Activated CD4-positive, alpha-beta memory T cell treated with anti-CD3 and anti-CD28 coated beads, Interleukin-2, amount 10 ng/mL, durations not matched to agents 7 days and 5 days (primary cell): ENCODE measurements at places on chromosomes 3 and 15. TPM values are rescaled to one million over a fixed set of nuclear protein-coding genes. Genes with fewer than 3 reads are reported as not detected.

- no peak for DNase-seq
Measured at GRCh38 chr15:55959744-55960447, 33.5 kb downstream of the NEDD4 start.

DNA sequence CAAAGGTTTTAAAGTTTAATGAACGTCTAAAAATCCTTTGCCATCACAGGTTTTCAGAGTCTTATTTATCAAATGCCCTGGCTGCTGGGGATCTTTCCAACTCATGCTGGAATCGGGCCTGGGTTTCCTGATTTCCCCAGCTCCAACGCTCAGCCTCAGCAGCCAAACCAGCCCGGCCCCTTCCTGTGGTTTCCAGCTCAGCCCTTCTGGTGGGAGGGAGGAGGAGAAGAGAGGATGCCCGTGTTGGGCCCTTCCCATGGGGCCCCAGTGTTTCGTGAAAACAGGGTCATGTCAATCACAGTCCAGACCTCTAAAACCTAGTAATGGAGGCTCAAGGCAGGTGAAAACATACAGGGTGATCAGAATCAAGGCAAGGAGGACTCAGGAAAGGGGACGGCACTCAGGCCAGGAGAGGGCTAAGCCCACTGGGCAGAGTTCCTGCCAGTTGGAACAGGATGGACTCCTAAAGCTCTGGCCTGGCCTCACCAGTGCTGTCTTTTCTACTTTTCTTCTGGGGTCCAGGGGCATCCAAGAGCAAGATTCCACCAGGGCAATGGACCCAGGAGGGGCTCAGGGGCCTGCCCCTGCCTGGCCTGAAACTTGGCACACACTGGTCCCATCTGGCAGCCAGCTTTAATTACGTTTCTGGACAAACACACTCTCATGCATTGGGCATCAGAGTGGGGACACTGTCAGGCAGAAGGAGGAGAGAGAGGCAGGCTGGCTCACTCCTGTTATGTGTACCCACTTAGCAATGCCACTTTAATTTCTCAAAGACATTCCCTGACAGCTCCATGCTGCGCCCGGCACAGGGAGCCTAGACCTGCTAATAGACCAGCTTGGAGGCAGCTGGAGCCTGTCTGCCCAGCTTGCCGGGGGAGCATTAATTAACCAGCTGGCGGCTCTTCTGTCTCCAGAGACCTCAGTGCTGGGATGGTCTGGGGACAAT, 194.6 kb downstream of the FAM43A start:
- no peak for DNase-seq

GRCh38 chr15:48459571-48460442, 128.6 kb downstream of the DUT start:
- DNase-seq = no peak

DNA sequence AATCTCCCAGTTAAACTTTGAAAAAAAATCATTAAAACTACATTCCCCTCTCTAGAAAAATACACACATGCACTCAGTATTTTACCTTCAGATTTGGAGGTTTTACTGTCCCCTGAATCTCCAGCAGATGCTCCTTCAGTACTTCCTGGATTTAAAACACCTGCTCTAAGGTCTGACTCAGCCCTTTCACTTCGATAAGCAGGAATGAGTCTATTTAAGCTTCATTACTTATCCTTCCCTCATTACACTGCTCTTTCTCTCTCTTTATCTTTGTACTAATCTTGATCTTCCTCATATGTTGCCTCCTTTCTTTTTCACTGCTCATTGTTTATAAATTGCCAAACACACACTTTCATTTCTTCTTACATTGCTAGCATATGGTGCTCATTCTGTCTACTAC, 443.9 kb downstream of the DIPK2A start:
- no peak for DNase-seq

DNA sequence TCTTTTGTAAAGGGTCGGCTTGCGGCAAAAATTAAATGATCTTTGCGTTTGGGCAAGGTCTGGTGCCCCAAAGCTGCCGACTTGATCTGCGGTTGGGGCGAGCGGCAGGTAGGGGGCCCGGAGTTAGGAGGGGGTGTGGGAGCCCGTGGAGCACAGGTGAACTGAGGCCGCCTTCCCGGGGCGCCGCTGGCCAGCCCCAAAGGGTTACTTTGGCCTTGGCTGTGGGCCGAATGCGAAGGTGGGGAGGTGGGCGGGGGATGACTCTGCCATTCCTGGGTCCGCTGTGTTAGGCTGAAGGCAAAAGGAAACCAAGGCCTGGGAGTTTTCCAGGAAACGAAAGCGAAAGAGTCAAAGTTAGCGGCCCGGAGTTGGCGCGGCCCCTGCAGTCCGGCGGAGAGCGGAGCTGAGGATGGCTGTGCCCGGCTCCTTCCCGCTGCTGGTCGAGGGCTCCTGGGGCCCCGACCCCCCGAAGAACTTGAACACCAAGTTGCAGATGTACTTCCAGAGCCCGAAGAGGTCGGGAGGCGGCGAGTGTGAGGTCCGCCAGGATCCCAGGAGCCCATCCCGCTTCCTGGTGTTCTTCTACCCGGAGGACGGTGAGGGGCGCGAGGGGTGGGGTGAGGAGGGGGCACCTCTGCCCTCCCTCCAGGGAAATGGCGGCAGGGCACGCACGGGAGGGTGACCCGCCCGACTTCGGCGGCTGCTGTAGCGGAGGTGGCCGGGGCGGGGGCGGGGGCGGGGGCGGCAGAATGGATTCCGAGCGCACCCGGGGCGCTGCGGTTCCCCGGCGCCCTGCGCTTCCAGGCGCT, at the start of gene PARP14:
TSS of gene PARP14 (plus strand) at position 365 of the 809 bp plus-strand sequence. CDS start at position 410, 45 bp downstream.
- peak; percentile 79 for DNase-seq

GRCh38 chr3:149174901-149175300, 45.5 kb downstream of the HPS3 start:
- no peak for DNase-seq

- no peak for DNase-seq
Measured at GRCh38 chr15:70617076-70617910, 146.1 kb downstream of the UACA start.

DNA sequence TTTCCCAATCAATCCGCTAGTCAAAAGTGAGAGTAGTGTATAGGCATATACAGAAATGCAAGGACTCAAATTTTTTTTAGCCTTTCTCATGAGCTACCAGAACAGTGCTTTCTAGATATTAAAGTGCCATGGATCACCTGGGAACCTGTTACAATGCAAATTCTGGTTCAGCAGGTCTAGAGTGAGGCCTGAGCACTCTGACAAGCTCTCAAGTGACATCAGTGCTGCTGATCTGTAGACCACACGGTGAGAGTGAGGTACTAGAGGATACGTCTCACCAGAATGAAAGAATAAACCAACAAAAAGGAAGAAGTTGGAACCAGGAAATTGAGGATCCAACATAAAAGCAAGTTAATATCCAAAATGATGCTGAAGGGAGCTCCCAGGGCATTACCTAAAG, 16.0 kb upstream of the PLA2G4D start:
- no peak for DNase-seq

DNA sequence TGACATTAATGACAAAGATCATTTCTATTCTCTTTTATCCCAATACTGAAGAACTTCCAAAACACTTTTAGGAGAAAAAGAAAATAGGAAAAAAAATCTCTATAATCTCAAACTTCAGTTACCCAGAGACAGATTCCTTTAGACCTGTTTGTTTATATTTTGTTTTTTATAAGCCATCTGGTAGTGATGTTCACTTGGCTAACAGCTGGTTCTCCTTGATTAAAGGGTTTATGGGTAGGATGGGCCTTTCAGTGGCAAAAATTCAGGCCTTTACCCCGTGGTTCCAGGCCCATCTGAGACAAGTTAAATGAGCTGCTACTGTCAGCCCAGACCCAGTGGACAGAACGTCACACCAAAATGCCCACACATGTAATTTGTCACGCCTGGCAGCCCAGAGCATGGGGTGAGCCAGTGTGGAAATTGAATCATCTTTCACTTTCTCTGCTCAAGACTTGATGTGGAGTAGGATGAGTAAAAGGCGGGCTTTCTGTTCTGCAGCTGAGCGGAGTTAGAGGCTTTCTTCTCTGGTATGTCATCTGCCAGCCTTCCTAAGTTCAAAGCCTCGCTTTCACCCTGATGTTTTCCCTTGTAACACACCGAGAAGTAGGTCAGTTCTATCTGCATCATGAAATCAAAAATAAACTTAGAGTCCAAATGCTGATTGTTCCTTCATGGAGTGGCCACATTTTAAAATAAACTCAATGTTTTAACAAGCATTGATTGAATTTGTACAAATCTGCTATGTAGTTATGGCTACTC, 62.5 kb upstream of the SKOR1 start:
- DNase-seq = peak; percentile 27

GRCh38 chr15:27582726-27583410, 516.2 kb downstream of the OCA2 start:
- DNase-seq = no peak

DNA sequence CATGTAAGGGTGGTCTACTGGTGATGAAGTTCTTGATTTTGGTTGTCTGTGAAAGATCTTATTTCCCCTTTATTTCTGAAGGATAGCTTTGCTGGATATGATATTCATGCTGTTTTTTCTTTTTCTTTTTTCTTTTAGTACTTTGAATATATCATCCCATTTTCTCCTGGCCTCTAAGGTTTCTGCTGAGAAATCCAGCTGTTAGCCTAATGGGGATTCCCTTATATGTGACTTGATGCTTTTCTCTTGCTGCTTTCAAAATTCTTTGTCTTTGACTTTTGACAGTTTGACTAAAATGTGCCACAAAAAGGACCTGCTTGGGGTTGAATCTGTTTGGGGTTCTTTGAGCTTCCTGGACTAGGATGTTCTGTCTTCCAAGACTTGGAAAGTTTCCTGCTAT, 62.6 kb downstream of the AP4E1 start:
- DNase-seq = no peak

- no peak for DNase-seq
Measured at GRCh38 chr3:61466357-61466756, 95.0 kb upstream of the PTPRG start.

GRCh38 chr3:193530231-193531165, 24.2 kb downstream of the ATP13A4 start:
- no peak for DNase-seq

DNA sequence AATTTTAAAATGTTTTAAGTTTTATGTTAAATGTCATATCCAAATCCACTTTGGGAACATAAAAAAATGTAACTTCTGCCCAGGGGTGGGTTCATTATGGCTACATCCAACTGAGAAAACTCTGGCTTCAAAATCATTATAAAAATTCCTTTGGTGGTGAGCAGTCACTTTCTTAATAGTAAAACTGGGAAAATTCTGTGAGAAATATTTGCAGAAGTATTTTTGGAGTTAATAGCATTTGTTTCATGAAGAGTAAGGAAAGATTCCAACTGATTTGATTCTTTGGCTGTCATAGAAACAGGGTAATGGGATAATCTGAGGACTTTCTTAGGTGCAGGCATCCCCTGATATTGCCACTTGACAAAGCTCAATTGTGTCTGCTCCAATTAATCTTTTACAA, 38.8 kb downstream of the CPA3 start:
- no peak for DNase-seq

DNA sequence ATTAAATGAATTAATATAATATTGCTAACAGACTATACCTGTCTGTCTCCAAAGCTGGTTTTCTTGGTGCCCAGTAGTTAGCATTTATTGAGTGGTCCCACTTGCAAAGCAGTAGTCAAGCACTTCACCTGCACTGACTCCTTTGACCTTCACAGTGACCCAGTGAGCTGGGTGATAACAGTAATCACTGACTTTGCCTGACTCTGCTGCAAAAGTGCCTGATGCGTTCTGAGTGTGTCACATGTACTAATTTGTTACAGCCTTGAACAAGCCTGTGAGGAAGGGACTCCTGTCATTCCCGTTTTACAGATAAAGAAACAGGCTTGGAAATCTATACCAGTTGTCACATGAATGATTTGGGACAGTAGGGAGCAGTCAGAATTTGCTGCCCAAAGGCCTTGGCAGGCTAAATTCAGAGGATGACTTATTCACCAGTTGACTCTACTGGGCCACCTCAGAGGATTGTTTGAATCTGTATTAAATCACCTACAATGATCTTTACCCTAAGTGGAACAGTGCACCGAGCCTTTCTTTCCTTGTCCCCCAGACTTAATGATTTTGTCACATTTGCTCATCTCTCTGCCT, 116.6 kb upstream of the PLXNA1 start:
- DNase-seq = no peak

DNA sequence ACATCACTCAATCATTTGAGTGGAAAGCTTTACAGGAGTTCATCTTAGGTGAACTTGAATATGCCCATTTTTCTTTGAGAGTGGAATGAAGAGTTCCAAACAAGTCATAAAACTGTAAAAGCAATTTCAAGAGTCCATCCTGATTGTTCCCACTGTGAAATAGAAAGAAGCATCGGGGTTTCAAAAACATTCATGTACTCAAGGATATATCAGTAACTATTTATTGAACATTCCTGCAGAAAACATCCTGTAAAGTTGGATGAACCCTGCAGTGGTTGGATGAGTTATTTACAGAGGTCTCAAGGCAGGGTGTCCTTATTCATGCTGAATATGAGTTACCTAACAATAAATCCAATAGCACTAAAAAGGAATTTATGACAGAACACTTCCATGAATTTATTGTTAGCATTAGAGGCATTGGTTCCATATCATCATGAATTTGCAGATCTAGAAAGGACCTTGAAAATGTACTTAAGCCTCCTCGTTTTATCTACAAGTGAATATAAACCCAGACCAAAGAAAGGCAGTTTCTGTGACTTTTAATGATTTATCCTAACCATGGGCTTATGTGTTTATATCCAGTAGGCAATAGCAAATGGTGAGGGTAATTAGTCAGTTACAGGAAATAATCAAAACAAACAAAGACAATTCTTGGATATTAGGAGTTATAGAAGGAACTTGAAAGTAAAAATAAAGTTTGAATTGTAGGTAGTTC, 361.9 kb upstream of the KCNMB2 start:
- DNase-seq = no peak

DNA sequence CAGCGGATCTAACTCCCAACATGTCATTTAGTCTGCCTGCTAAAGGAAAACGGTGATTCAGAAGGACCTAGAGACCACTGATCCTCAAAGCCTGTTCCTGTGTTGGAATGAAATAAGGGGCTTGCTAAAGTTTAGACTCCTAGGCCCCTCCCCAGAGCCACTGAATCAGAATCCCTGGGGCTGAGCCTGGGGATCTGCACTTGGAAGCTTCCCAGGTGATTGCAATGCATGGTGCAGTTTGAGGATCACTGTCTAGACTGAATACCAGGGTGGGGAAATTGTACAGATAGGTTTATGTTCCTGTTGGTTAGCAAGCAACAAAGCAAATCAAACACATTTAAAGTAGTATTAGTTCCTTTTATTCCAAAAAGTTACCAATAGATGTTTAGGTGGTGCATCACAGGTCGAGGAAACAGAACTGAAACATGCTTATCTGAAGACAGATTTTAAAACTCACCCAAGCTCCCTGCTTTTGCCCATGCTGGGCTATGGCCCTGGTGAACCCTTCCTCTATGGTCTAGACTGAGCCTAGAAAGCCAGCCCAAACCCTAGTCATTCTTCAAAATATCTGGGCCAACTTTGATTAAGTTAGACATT, 29.6 kb upstream of the SPTBN5 start:
- DNase-seq = no peak

GRCh38 chr3:153704115-153704514, 417.1 kb upstream of the ARHGEF26 start:
- DNase-seq = no peak

GRCh38 chr3:120469882-120470301, 19.1 kb upstream of the FSTL1 start:
- DNase-seq = no peak

- no peak for DNase-seq
Measured at GRCh38 chr15:50028326-50028725, 90.7 kb downstream of the ATP8B4 start.

Gene DBR1
- 19.4 TPM for total RNA-seq

Gene NANOGP8
- total RNA-seq = not detected

Gene TEX264
- total RNA-seq = 108 TPM

Gene C15orf62
- 1.2 TPM for total RNA-seq

Gene PHLDB2
- total RNA-seq = 6.3 TPM

Gene CAPN3
- total RNA-seq = 4.4 TPM

Gene WNT7A
- total RNA-seq = not detected

Gene UBA7
- 182 TPM for total RNA-seq

Gene HIGD2B
- total RNA-seq = not detected

Gene SPATA12
- not detected for total RNA-seq

Gene CELSR3
- total RNA-seq = 7.2 TPM
